Stimulated activated CD4-positive, alpha-beta T cell treated with anti-CD3 and anti-CD28 coated beads, Interleukin-12 subunit alpha, Interleukin-12 subunit beta, amount 100 ng/mL, for 24 hours (primary cell): ENCODE measurements at places on chromosomes 11 and 22.

DNA sequence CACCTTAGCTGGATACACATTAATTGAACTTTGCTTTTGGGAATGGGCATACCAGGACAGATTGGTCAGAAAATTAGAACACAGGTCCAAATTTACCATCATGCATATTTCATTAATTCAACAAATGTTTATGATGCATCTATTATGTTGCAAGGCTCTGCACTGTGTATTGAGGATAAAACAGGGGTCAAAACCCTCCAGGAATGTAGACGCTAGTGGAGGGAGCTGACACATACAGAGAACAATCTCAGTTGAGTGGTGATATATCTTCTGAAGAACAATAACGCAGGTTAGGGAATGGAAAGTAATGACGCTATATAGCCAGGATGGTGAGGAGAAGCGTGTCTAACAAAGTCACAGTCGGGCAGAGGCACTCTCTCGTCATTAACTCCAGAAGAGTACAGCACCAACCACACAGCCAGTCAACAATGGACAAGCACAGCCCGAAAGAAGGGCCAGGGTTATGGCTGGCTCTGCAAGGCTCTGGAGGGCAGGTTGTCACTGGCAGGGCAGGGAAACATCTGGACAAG lies 3.8 kb downstream of the FLI1 start:
- no peak for DNase-seq

GRCh38 chr22:37850801-37851200 lies 1.6 kb downstream of the EIF3L start:
- no peak for DNase-seq

DNA sequence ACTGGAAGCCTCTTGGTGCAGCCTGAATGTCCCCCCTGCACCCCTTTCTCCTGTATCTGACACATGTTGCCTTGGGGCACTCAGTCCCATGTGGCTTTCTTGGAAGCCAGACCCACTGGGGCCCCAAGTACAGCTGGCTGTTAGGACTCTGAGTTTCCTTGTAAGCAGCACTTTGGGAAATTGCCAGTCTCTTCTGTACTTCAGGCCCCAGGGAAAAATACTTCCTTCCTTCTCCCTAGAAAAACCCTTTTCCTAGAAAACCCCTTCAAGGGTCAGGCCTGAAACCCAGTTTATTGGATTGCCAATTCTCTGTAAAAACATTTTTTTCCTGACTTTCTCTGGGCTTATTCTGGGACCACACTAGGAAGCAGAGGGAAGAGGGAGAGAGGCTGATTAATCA lies 360.3 kb downstream of the TENM4 start:
- no peak for DNase-seq

DNA sequence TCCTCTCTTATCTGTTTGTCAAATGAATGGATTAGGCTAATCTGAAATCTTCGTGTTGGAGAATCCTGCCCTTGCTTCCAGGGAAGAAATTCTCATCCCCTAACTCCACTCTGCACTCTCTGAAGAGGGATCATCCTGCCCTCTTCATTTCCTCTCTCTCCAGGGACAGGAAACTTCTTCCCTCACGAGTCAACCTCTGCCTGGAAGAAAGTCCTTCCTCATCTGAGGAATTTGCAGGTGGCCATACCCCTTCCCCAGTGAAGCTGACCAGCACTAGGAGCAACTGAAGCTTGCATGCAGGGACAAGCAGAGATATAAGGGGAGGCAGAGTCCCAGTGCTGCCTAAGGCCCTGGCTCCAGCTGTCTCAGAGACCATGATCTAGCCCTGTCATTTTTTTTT lies 3.6 kb upstream of the PHOX2A start:
- no peak for DNase-seq

DNA sequence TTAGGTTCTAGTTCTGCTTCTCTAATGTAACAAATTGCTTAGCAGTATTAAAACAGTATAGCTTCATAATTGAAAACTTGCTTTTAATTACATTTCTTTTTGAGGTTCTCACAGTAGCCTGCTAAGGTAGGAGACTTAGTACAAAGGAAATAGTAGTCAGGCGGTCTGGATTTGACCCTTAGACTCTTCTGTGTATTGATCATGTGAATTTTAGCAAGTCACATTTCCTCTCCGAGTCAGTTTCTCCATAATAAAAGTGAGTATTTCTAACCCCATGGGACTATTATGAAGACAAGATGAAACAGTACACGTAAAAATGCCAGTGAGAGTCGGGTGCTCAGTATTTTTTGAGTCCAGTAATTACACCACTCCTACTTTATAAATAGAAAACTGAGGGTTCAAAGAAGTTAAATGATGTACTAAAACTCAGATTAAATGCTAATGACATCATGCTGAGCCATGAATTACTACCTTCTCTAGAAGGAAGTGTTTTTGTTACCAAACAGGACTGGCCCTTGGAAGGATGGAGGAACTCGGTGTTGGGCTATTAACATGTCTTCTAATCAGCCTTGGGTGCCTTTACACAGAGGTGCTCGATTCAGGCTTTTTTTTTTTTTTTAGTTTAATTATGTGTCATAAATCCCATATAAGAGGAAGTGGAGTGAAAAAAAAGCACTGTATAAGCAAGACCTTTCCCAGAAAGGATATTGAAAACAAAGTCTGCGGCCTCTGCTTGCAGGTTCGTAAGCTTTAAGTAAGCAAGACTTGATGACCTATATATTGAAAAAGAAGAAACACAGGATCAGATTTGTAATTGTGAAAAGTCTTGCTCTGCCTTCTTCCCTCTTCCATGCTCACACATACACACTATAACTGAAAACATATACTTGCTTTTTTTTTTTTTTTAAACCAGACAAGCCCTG lies 109.0 kb downstream of the EMSY start:
- no peak for DNase-seq

GRCh38 chr11:46306296-46306853 lies 28.9 kb downstream of the CREB3L1 start:
- no peak for DNase-seq

GRCh38 chr11:118956094-118956846 lies at the start of gene UPK2:
UPK2 (plus strand) TSS chr11:118956298; CDS start chr11:118956351, 53 bp downstream.
- peak; percentile 73 for DNase-seq
